Ammon's horn (tissue), 1 donor: ENCODE measurements at places on chromosomes 7 and 10.

- DNase-seq, result peak; percentile 97
These were observed at the start of gene HOGA1 for GRCh38 chr10:97584060-97584797. TSS of gene HOGA1 (plus strand) at chr10:97584389. CDS start at chr10:97584704, 315 bp downstream.

GRCh38 chr10:78185693-78186055 lies 152.0 kb downstream of the RPS24 start:
- DNase-seq, result peak; percentile 72

GRCh38 chr10:13560597-13560996 lies 26.2 kb upstream of the PRPF18 start:
- no peak for DNase-seq

GRCh38 chr7:51288896-51289622 lies 27.6 kb downstream of the COBL start:
- no peak for DNase-seq

DNA sequence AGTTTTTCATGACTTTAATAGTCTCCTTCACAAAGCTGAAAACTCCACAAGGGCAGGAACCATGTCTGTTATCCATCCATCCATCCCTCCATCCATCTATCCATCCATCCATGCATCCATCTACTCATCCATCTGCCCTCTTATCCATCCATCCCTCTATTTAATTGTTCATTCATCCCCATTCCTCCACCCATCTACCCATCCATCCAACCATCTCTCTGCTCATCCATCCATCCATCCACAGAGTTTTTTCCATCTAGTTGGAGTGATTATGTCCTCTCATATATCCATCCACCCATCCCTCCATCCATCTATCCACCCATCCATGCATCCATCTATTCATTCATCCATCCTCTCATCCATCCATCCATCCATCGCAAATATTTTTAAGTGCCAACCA lies 237.9 kb downstream of the EMX2 start:
- no peak for DNase-seq

DNA sequence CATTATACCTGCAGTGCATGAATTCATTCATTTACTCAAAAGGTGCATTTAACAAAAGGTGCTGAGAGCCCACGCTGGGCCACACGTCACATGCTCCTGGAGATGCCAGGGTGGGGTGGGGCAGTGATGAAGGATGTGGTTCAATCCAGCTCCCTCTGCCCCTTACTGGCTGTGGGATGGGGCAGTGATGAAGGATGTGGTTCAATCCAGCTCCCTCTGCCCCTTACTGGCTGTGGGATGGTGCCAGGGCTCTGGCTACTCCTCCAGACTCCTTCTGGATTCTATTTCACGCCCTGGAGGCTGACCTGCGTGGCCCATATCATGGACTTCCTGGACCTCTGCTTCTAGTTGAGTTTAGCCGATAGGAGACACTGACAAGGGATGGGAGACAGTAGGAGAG lies 44.0 kb upstream of the CTBP2 start:
- no peak for DNase-seq

DNA sequence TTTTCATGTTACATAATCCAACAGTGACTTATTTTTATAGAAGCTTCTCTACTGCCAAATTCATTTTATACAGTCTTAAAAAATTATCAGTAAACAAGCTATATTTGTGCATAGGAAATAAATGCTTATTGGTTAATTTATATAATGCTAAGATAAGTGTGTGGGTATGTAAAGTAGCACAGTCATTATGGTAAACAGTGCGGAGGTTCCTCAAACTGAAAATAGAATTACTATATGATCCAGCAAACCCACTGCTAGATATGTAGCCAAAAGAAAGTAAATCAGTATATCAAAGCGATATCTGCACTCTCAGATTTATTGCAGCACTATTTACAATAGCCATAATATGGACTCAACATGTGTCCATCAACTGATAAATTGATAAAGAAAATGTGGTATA lies 71.1 kb downstream of the ATRNL1 start:
- DNase-seq, result no peak

DNA sequence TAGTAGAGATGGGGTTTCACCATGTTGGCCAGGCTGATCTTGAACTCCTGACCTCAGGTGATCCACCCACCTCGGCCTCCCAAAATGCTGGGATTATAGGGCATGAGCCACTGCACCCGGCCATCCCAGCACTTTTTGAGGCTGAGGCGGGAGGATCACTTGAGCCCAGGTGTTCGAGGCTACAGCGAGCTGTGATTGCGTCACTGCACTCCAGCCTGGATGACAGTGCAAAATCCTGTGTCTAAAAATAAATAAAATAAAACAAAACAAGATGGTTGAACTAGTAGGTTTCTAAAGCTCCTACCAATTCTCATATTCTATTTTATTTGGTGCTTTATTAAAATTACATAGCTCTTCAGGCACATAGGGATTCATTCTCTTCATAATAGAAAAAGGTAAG lies 890.3 kb upstream of the AUTS2 start:
- DNase-seq, result no peak

DNA sequence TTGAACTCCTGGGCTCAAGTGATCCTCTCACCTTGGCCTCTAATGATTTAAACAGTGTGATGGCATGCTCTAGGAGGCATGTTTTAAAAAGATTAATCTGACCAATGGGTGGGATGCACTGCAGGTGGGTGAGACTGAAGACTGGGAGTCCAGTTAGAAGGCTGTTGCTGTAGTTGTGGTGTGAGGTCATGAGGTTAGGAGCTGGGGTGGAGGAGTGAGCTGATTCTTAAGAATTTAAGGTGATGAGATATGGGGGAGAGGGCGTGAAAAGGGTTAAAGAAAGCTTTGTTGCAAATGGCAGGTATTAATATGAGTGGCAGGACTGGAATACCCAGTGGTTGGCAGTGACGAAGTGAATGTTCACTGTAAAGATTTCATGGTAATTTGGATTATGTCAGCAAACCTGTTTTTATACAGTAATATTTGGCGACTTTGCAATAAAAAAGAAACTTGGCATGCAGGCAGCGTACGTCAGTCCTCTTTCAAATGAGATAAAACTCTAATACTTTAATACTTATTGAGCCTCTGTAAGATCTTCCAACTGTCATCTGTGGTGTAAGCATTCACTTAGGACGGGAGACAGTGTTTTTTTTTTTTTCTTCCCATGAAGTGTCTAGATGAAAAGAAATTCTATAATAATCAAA lies 72.8 kb upstream of the MTPN start:
- DNase-seq, result no peak

GRCh38 chr10:77887631-77888355 lies 38.8 kb downstream of the DLG5 start:
- no peak for DNase-seq

DNA sequence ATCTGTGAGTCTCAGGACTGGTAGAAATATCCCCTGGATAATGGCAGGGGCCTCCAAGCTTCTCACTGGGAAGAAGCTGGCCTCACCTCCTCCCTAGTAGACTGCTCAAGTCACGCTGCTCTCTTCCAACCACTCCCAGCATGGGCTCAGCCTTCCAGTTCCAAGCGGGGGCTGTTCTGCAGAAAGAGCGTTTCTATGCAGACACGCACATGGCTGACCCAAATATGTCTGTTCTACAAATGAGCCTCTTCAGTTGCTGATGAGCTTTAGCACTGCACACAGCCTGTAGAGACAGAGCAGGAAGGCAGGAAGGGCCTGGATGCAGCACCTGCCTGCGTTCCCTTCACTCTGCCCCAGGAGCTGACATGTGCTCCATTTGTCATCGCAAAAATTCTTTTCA lies 523.9 kb upstream of the MGMT start:
- DNase-seq, result peak; percentile 40

DNA sequence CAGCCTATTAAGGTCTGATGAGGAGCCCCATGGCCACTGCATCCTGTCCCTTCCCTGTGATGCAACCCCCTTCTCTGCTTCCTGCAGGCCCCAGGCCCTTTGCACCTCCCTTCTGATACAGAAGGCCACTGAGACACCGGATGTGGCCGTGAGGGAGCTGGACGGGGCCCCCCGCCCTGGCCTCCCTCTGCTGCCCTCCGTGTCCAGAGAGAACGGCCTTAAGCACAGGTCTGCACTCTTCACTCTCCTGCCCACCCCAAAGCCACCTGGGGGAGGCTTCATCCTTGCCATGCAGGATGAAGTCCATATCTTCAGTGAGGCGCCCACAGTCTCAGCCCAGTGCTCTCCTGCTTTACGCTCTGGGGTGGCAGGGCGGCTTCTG lies 86.9 kb upstream of the GNA12 start:
- no peak for DNase-seq

- DNase-seq, result no peak
These were observed 37.5 kb downstream of the PAPSS2 start for GRCh38 chr10:87696922-87697745.

DNA sequence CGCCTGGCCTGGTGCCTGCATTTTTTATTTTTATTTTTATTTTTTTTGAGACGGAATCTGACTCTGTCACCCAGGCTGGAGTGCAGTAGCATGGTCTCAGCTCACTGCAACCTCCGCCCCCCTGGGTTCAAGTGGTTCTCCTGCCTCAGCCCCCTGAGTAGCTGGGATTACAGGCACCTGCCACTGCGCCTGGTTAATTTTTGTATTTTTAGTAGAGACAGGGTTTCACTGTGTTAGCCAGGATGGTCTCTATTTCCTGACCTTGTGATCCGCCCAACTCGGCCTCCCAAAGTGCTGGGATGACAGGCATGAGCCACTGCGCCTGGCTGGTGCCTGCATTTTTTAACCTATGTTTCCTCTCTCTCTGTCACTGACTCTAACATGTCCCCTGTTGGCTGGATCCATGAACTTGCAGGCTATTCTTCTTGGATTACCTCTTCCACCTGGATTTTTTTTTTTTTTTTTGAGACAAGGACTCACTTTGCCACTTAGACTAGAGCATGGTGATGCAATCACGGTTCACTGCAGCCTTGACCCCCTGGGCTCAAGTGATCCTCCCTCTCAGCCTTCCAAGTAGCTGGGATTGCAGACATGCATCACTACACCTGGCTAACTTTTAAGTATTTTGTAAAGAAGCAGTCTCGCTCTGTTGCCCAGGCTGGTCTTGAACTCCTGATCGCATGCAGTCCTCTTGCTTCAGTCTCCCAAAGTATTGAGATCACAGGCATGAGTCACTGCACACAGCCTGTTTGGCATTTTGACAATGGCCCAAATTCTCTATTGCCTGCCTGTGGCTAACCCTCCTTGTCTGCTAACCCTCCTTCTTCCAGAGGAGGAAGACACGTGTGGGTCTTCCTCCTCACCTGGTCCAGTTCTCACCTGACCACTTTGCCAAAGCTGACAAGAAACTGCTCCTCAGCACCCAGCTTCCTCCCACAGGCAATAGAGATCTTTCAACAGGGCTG lies 23.0 kb upstream of the PRPF18 start:
- no peak for DNase-seq

- DNase-seq, result no peak
These were observed 515 bp downstream of the FAM149B1 start for GRCh38 chr10:73168465-73168803.

- DNase-seq, result peak; percentile 76
These were observed 145.1 kb downstream of the SEMA3D start for GRCh38 chr7:85041605-85042216.

- no peak for DNase-seq
These were observed 3.6 kb upstream of the MTPN start for GRCh38 chr7:135980665-135981180.

DNA sequence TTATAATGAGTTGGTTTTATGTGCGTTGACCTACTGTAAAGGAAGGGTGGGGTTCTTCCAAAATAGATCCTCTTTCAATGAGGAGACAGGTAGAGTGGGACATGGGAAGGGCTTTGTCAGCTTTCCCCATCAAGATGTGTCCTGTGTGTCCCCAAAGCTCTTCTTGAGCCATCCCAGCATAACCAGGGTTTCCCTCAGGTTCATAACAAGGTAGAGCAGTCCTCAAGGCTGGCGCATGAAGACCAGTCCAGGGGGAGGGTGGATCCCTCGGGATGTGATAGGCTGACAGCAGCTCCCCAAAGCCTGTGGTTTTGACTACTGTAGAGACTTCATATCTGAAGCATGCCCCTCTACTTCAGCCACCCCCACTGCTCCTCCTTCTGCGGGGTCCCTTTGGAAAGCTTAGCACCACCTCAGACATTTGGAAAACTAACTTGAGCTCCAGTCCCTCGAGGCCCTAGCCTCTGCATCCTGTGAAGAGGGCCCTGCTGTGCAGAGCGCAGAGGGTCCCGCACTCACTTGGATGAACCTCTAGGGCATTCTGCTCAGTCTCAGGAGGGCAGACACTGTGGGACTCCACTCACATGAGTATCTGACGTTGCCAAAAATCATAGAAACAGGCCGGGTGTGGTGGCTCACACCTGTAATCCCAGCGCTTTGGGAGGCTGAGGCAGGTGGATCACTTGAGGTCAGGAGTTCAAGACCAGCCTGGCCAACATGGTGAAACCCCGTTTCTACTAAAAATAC lies 1.1 kb upstream of the GIMAP8 start:
- no peak for DNase-seq

DNA sequence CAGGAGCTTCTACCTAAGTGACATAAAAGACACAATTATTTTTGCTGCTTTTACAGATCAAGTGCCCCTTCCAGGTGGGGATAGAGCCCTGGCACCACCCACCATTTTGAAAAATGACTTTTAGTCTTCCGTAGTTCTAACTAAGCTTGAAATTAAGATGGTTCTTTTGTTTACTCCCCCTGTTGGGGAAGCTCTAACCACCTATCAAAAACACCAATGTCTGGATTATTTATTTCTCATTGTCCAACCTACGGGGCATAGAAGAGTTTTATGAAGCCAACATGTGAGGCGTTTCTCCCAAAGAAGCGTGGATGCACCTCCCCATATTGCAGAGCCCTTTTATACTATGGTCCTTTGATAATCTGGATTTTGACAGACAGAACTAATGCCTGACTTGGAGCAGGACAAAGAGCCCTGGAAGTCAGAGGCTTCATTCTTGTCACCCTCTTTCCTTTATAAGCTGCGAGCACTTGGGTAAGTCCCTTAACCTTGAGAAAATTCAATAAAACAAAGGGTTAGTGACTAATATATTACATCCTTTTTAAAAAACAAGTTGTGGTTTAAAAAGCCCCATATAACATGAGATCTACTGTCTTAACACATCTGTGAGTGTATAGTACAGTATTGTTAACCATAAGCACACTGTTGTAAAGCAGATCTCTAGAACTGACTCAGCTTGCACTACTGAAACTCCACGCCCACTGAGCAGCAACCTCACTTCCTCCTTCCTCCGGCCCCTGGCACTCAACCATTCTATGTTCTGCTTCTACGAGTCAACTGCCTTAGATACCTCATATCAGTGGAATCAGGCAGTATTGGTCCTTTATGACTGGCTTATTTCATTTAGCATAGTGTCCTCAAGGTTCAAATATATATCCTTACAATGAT lies 67.5 kb downstream of the ATXN7L1 start:
- DNase-seq, result peak; percentile 37
